ENCODE measurements at places on chromosomes 1 and 21.

DNA sequence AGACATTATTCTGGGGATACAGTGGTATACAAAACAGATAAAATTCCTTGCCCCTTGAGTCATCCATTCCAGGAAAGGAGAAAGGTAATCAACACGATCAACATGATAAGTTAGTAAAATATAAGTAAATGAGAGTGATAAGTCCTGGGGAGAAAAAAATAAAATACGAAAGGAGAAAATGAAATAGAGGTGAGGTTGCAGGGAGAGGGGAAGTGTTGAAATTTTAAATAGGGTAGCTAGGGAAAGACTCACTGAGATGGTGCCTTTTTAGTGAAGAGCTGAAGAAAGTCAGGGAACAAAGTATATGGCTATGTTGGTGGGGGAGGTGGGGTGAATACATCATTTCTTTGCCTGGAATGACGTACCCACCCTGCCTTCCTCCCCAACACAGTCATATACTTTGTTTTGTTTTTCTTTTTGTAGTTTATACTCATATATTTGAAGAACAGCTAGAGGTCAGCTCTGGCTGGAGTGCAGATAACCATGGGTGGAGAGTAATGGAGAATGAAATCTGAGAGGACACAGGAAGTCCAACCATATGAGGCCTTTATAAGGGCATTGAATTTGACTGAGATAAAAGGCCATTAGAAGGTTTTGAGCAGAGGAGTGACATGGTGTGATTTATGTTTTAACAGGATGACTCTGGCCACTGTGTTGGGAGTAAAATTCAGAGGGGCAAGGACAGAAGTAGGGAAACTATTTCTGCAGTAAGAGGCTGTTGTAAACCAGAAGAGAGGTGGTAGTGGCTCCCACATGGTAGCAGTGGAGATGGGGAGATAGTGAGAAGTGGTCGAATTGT is 54.8 kb downstream of the OSBPL9 start:
- DNase-seq: no peak

DNA sequence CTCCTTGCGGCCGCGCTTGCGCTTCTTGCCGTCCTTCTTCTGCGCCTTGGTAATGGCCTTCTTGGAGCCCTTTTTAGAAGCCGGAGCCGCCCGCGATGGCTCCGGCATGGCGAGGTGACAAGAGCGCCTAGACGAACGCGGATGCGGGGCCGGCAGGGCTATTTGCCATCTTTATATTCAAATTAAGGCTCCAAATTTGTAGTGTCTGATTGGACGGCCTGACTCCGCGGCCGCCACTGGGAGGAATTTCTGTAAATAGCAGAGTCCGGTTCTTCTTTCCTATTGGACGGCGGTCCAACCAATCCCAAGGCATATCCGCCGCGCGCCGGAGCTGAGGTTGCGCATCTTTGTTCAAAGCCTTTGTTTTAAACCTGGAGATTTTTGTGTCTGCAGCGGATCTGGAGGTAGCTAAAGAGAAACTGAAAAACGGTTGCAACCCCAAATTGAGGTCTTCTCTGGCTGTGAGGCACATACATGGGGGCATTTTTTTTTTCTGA is 22.6 kb upstream of the RNF187 start:
- DNase-seq: peak; percentile 83

- no peak for DNase-seq
Observed at GRCh38 chr1:185420588-185421081, 103.6 kb upstream of the IVNS1ABP start.

- no peak for DNase-seq
Observed at GRCh38 chr1:54595956-54596498, 27.3 kb downstream of the FAM151A start.

- DNase-seq: no peak
Observed at GRCh38 chr1:169899519-169900217, 6.0 kb upstream of the SCYL3 start.

GRCh38 chr1:175801979-175802378 is 58.6 kb upstream of the TNR start:
- no peak for DNase-seq

DNA sequence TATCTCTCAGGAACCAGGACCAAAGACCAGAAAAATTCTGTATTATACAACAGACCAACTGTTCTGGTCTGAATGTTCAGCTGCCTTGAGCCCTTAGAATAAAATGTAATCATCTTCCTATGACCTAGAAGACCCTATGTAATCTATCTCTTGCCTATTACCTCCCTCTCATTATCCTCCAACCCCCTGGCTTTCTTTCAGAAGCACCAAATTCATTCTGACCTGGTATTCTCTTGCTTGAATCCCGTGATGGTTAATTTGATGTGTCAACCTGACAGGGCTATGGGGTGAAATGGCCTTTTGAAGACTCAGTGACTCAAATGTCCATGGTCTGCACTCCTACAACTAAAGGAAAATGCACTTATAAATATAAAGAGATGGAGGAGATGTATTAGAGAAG is 21.8 kb upstream of the FBXO28 start:
- no peak for DNase-seq

- DNase-seq: no peak
Observed at GRCh38 chr1:7261490-7261889, 476.2 kb downstream of the CAMTA1 start.

- DNase-seq: no peak
Observed at GRCh38 chr21:18940791-18941190, 537.2 kb upstream of the TMPRSS15 start.

GRCh38 chr21:14613486-14614224 is 67.5 kb upstream of the SAMSN1 start:
- DNase-seq: no peak

DNA sequence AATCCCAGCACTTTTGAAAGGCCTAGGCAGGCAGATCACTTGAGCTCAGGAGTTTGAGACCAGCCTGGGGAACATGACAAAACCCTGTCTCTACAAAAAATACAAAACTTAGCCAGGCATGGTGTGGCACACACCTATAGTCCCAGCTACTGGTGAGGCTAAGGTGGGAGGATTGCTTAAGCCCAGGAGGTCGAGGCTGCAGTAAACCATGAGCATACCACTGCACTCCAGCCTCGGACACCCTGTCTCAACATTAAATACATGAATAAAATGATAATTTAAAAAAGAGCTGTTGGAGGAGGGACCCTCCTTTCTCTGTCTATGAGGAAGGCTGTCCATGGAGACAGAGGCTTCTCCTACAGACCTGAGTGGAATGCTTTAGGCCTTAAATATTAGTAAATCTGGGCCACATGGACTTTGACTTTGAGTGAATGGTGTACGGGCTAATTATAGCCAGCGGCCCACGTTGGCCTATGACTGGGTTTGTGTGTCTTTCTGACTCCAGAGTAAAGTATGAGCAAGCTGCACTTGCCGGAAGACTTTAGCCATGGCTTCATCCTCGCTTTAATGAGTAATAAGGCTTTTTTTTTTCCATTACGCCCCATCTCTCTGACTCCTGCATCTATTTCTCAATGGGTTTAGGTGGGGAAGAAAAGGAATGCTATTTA is 21.3 kb downstream of the RAB3B start:
- no peak for DNase-seq

DNA sequence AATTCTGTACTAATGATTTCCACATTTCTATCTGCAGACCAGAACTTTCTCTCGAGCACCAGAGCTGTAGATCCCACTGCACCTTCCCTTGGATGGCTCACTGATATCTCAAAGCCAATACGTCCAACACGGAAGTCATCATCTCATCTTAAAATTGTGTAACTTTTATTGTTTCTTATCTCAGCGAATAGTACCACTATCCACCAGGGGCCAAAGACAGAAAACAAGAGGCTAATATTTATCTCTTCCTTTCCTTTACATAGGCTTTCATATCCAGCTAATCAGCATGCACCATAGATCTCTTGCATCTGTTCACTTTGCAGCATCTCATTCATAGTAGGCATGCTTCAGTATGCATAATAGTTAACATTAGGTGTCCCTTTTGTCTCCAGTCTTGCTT is 303.6 kb downstream of the PTPRC start:
- no peak for DNase-seq
